ENCODE measurements at places on chromosomes 1 and 21.

DNA sequence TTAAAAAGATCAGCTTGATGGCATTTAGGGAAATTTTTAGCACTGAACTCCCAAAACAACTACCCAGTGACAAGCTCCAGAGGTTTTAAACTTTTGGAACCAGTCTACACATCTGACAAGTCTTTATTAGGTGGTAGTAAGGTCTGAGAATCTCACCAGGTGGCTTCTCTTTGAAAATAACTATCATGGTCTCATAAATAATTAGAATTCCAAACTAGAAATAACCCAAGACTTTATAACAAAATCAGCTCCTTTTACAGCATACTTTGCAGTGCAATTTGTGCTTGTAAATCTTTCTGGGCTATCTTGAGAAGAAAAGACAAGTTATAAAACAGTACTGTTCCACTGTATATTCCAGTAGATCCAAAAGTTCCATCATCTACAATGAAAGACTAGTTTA lies 108.7 kb downstream of the LTN1 start:
- DNase-seq = no peak

DNA sequence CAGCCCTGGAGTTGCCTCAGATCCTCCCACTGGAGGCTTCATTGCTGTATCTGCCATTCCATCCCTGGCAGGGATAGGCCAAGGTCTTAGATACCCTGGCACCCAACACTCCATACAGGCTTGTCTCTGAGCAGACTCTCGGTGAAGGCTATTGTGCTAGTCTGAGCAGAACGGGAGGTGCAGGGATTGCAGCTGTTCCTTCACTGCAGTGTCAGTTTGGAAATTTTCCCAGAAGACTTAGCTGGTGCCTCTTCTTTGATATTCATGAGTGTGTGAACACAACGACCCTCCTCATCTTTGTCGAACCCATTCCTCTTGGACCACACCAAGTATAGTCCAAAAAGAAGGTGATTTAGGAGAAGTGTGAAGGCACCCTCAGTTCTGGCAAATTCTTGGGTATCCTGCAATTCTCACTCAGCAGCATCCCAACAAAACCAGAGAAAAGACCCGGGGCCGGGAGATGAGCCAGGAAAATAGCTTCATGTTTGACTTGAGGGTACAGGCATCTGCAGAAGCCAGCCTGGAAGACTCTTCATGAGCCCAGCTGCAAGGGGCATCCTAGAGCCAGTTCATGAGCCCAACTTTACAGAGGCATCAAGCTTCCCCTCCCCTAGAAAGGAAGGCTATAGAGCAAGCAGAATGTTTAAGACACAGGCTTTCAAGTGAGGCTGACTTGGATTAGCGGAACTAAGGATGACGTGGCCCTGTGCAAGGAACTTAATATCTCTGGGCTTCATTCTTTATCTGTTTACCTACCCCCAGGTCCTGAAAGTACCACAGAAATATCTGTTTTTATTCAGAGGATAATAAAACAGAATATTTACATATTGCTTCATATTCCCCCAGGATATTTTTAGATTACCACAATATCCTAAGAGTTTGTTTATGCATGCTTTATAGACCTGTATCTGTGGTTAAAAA lies 38.8 kb upstream of the HAO2 start:
- DNase-seq = no peak

DNA sequence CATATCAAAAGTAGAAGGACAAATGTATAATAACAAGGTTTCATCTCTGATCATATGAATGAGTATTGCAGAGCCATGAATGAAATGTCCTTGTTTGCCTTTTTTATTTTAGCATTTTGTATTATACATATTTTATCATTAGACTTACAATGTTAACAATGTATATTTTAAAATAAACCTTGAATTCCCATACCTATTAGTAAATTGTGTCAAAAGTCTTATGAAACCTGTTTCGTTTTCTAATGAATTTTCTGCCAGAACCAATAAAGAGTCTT lies 646 bp downstream of the DNAJB4 start:
- DNase-seq = peak; percentile 20

GRCh38 chr1:48940962-48941732 lies 164.5 kb upstream of the BEND5 start:
- no peak for DNase-seq

DNA sequence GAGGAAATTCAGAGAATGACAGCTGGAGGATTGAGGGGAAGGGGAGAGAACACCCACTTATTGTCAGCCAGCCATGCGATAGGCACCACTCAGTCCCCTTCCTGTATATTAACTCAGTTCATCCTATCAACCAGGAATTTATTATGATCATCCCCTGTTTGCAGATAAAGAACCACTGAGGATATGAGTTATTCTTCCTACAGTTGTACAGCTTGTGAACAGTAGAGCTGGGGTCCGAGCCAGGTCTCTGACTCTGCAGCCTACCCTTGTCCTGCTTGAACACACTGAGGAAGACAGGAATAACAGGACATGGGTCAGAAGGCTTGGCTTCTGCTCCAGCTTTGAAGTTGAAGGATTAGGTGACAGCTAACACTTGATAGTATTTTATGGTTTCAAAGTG lies 42.0 kb upstream of the SCMH1 start:
- DNase-seq = no peak

DNA sequence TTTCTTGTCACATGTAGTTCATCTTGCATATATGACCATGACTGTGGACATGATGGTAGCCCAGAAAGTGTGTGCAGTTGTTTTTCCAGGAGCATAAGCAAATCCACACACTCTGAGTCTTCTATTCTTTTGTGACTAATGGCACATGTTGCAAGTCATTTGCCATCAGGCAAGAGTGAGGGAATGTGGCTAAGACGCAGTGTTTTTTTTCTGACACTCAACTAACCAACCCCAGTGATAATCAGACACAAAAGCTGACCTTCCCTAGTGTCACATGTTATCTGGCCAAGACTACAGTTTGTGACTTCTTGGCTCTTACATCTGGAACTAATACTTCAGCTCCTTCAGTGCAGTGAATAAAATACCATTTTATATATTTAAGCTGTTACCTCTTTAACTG lies 108.8 kb downstream of the ITSN1 start:
- peak; percentile 10 for DNase-seq

DNA sequence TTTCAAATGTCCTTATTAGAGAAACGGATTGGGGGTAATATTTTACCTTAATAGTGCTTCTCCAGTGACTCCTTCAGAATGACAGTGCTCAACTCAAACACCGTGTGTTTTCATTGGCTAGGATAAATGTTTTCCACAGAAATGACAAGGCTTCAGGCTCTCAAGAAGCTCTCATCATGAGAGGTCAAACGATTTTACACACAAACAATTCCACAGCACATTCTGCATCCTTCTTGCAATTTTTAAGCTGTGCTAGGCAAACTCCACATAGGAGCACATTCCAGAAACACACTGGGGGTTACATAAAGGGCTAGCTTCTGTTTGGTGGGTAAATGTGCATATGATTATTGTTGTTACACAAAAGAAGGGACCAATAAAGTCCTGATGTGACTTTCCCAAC lies 75.5 kb upstream of the IPO9 start:
- no peak for DNase-seq

DNA sequence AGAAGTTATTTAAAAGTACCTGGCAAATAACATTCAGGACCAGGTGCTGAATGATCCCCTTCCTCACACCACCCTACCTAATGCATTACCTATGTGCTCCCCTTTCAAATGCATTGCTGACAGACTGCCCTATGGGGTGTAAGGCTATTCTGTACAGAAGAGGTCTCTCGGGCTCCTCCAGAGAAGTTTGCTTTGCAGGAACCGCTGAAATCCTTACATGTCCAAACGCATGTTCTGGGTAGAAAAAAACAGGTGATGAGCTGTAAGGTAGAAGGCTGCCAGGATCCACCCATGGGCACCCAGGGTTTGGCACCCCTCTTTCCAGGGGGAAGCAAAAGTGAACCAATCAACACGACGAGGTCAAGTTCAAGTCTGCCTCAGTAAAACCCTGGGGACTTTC lies 58.3 kb upstream of the TARBP1 start:
- DNase-seq = no peak

DNA sequence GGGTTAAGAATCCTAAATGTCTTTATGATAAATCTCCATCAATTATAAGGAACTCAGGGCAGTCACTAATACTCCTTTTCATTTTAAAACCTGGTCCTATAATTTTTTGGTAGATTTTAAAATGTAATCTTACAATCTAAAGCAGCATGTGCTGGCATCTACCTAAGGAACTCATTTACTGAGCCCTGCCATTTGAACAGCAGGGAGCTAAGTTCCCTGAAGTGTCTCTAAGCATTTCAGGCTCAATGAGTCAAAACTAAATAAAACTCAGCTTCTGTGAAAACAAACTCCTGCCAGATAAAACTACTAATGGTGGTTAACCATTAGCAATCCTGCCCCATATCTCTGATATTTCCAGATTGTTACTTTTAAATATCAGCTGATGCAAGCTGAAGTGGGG lies 1371.8 kb upstream of the PRMT6 start:
- no peak for DNase-seq

- DNase-seq = no peak
These were observed 79.6 kb downstream of the PSMG1 start for GRCh38 chr21:39103689-39104088.

DNA sequence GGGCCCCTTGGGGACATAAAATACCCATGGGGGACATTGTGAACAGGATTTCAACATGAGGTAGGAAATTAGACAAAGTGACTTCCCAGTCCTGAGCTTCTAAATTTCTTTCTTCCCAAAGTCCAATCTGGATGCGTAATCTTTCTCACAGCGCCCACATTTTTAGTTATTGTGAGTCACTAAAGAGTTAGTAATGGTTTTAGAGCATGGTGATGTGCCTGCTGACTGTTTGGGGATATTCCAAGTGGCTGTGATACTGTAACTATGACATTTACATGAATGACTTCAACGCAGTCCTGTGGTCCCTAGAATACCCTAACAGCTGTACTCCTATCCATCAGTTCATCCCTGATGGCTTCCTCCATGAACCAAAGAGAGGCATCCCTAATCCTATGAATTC lies 224.0 kb upstream of the COA6 start:
- DNase-seq = no peak

- no peak for DNase-seq
These were observed 269.4 kb downstream of the LRRC7 start for GRCh38 chr1:69836971-69837636.
